A375 (cell line): ENCODE measurements at places on chromosomes 2 and 18. TPM values are rescaled to one million over a fixed set of nuclear protein-coding genes. Genes with fewer than 3 reads are reported as not detected.

CRYBA2 gene
- 4.2 TPM in 1 of 2 replicates, not detected in the other for total RNA-seq

GNLY gene
- not detected in 2 replicates for total RNA-seq

CRACDL gene
- total RNA-seq, result 0.37 TPM in 1 of 2 replicates, not detected in the other

GKN1 gene
- not detected in 2 replicates for total RNA-seq

BOD1L2 gene
- total RNA-seq, result not detected in 2 replicates

TRAPPC12 gene
- 76.9 and 78.5 TPM in 2 replicates for total RNA-seq

ARHGEF33 gene
- total RNA-seq, result not detected in 2 replicates

ARHGAP25 gene
- 0.53 and 0.91 TPM in 2 replicates for total RNA-seq

CDK5R2 gene
- 0.03 TPM in 1 of 2 replicates, not detected in the other for total RNA-seq

MEP1B gene
- total RNA-seq, result not detected in 2 replicates

CFC1 gene
- total RNA-seq, result not detected in 2 replicates

PRKAG3 gene
- total RNA-seq, result not detected in 2 replicates

FIGN gene
- total RNA-seq, result 0.61 and 0.68 TPM in 2 replicates

NEU4 gene
- 0.34 TPM in 1 of 2 replicates, not detected in the other for total RNA-seq

SKOR2 gene
- not detected in 2 replicates for total RNA-seq

ATG16L1 gene
- total RNA-seq, result 35.0 and 40.0 TPM in 2 replicates

HNMT gene
- 24.3 and 24.7 TPM in 2 replicates for total RNA-seq

CLASP1 gene
- total RNA-seq, result 31.5 and 34.6 TPM in 2 replicates

NTSR2 gene
- total RNA-seq, result not detected in 2 replicates

FAM124B gene
- not detected in 2 replicates for total RNA-seq

CCDC150 gene
- 7.9 and 9.7 TPM in 2 replicates for total RNA-seq

FBXO41 gene
- total RNA-seq, result 4.3 and 6.4 TPM in 2 replicates

LIMS2 gene
- 0.19 and 0.48 TPM in 2 replicates for total RNA-seq

XDH gene
- total RNA-seq, result 1.6 and 4.3 TPM in 2 replicates

STEAP3 gene
- total RNA-seq, result 3.2 and 4.1 TPM in 2 replicates

NMUR1 gene
- total RNA-seq, result not detected in 2 replicates
